ENCODE measurements at places on chromosomes 2 and 18.

GRCh38 chr2:111169268-111169667 is 48.6 kb downstream of the BCL2L11 start:
- DNase-seq, result no peak

DNA sequence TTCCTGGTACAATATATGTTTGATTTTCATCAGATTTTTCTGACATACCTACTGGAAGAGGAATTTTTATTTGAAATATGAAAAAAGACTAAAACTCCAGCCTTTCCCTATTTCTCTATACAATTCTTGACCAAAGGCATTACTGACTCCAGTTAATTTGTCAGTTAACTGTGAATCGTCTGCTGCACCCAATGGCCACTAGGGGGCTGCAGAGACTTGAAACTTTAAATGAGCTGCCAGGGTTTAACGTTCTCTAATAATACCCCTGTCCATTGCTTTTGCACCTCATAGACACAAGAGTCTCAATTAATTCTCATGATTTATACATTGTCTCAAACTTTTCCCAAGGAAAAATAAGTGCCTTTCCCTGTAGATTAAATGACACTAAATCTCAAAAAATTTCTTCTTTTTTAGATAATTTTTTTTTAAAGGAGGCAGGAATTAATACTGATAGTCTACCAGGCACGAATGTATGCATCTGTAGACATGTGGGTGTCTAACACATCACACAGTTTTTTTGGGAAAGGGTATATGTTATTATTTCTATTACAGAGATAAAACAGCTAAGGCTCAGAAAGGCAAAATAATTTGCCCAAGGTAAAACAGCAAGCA is 1.8 kb upstream of the ALK start:
- peak; percentile 52 for DNase-seq

- no peak for DNase-seq
Observed at GRCh38 chr2:189267925-189268579, 88.5 kb upstream of the COL5A2 start.

DNA sequence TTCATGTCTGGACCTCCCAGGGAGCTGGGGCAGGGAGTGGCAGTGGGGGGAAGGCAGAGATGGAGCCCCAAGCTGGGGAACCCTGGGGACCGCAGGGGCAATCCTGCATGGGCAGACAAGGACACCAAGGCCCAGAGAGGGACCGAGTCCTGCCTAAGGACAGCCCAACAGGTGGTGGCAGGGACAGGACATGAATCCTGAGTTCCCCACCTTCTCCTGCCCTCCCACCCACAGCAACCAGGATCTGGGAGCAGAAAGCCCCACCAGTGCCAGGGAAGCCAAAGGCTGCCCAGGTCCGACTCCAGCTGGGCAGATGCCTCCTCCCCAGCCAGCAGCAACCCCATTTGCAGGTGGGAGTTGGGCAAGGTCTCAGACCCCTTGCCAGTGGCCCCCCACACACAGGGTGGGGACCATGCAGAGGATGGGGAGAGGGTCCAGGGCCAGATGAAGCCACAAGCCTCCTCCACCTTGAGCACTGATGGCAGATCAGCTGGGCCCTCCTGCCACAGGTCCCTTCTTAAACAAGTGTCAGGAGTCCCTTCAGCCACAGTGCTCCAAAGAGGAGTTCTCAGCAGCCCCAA is 6.3 kb downstream of the ADRA2B start:
- no peak for DNase-seq

DNA sequence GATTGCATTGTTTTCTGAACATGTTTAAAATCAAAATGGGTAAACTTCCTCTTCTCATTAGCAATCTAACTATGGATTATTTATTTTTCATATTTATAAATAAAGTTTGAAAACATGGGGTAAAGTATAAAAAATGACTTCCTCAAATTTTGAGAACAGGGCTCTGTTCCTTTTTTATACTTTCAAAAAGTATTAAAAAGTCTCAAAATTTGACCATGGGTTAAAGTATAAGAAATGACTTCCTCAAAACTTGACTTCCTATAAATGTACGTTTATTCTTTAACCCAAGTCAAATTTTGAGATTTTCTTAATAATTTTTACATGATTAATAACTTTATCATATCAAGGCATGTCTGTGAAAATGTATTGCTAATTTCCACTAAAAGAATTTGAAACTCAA is 512.4 kb downstream of the GALR1 start:
- DNase-seq, result no peak

- no peak for DNase-seq
Observed at GRCh38 chr2:237068005-237068576, 17.6 kb upstream of the COPS8 start.

DNA sequence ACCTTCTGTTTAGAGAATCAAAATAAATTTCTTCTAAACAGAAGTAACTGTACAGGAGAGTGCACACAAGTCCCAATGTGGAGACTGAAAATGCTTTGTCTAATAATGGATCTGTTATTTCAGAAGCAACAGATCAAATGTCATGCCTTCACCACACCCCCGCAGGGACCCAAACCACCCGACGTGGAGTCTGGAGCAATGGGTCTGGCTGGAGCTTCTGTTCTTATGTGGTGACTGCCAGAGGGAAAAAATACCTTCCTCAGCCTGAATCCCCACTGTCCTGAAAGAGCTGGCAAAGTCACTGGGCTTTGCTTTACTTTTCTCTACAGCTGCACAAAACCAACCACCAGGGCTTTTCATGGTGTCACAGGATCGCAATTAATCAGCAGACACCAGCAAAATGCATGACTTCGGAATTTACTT is 119.0 kb upstream of the ZFP36L2 start:
- no peak for DNase-seq

- no peak for DNase-seq
Observed at GRCh38 chr2:145108361-145108778, 588.5 kb upstream of the ZEB2 start.

All from B cell (primary cell).